Right cardiac atrium (tissue), 5 donors: ENCODE measurements at places on chromosomes 2 and 18. TPM values are rescaled to one million over a fixed set of nuclear protein-coding genes. Genes with fewer than 3 reads are reported as not detected.

GRCh38 chr2:240292035-240292574 is 143.4 kb upstream of the GPC1 start:
- no peak for DNase-seq

- no peak for DNase-seq
Measured at GRCh38 chr2:233089851-233090250, 29.7 kb downstream of the INPP5D start.

- DNase-seq = no peak
Measured at GRCh38 chr2:101706819-101707177, 9.3 kb downstream of the MAP4K4 start.

DNA sequence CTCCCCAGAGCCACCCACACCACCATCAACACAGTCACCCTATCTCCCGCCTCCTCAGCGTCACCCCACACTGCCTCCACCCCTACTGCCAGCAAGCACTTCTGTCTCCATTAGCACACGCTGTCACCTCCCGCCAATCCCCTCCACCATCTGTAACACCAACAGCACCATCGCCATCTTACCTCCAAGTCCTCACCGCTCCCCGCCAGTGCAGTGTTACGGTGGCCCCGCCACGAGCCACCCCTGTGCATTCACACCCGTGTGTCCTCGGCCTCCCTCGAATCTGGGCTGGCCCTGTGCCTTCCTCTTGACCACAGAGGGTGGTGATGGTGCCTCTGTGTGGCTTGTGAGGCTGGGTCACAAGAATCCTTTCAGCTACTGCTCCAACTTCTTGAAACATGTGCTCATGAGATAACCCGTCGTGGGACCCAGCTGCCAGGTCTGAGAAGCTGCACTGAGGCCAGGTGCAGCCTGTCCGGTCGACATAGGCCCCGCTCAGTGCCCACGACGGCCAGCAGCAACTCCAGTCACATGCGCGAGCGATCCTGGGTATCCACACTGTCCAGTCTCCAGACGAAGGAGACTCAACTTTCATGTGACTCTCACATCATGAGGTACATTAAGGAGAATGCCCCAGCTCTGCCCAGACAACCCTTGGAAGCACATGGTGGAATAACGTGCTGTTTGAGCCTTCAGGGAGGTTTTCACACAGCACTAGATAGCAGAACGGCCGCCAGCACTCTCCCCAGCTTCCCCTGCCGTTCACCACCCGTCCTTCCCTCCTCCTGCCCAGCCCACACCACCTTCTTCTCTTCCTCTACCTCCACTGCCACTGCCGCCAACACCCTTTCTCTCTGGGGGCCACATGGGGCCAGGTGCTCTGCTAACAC is 72.6 kb upstream of the ASB18 start:
- no peak for DNase-seq

DNA sequence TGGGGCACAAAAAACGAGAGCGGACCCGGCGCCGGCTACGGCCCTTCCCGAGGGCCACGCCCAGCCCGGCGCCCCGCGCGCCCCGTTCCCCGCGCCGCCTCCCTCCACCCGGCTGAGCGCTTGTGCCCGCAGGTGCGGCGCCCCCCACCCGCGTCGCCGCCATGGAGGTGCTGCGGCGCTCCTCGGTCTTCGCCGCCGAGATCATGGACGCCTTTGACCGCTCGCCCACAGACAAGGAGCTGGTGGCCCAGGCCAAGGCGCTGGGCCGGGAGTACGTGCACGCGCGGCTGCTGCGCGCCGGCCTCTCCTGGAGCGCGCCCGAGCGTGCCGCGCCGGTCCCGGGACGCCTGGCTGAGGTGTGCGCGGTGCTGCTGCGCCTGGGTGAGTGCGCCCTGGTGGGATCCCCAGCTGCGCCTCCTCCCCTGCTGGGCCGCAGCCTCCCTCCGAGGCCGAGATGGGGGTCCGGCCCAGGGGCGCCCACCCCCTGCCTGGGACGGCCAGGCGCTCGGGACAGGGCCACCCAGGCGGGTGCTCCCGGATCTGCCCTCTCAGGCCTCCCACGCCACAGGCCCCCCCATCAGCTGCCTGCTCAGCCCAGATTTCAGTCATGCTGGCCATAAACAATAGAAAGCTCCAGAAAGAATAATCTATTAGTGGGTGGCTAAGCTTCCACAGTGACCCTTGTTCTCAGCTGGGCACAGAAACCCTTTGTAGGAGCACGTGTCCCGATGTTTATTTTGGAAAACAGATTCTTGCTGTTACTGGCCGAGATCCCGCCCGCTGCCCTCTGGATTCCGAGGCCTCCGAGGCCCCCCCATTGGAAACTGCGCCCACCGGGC is 997 bp downstream of the BOK start:
- peak; percentile 69 for DNase-seq

- DNase-seq = peak; percentile 70
Measured at GRCh38 chr2:88199912-88200682, 30.0 kb downstream of the THNSL2 start.

DNA sequence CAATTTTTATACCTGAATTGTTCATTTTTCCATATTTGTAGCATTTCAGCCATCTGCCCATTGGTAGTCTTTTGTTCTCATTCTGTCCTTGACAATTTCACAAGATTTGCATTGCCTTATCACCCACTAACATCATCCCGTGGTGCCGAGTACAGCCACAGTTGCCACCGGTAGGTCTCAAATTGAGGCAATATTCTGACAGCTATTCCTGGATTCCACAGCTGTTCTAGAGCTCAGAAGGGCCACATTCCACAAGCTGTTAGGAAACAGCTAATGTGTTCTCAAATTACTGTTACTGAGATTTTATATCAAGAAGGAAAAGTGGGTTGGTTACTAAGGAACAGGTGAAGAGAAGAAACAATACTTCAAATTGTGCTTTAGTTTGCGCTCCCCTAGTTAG is 178.8 kb downstream of the RPRM start:
- DNase-seq = no peak

DNA sequence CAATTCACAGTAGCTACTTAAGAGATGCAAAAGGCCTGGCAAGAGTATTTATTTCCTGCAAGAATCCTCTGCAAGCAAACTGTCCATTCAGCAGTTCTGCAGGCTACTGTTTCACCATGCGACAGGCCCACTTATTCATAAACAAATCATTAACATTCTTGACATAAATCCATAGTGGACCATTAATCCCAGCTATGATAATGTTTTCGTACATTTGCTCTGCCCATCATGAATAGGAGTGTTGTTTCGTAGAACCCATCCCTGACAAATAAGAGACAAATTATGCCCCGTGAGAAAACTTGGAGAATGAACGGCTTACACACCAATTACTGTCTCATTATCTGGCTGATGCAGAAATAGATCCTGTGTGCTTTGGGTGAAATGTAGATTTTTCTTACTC is 65.4 kb downstream of the PID1 start:
- DNase-seq = no peak

DNA sequence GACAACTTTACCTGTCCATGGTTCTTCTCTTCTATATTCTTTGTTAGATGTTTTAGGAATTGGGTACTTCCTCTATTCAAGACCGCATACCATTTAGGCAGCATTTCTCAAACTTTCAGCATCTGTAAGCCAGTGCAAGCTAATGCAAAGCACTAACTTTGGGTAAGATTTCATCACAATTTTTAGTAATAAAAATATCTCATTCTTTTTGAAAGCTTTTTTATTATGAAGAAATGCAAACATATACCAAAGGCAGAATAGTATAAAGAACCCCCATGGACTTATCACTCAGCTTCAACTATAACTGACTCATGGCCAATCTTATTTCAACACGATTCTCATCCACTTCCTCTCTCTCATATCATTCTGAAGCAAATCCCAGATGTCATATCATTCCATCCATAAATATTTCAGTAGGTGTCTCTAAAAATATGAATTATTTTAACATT is 32.9 kb downstream of the INO80C start:
- DNase-seq = no peak

DNA sequence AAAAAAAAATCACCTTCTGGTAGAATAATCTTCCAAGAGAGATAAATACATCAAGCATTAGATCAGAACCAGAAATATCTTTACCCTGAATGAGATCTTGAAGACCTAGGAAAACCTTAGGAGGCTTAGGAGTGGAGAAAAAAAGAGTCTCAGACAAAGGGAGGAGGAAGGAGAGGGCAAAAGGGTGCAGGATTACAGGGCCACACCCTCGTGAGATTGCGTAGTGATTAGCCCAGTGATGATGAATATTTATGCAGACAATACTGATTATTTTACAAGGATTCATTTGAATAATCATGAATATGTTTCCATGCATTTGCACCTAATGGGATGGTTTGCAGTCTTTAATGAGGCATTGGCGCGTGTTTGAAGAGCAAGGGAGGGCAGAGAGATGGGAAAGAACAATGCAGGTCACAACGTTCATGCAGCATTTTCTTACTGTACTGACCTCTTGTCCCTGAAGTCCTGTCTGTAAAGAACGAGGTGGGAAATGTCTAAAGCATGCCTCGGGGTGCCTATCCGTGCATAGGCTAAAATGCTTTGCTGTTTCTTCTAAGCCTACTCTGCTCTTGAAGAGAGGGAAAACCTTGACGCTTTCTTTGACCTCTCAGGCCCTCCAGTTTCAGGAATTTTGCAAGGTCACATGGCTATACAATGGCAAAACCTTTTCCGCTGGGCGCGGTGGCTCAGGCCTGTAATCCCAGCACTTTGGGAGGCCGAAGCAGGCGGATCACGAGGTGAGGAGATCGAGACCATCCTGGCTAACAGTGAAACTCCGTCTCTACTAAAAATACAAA is 18.6 kb upstream of the ZNF532 start:
- DNase-seq = no peak

GRCh38 chr18:61606759-61607158 is 273.5 kb downstream of the CDH20 start:
- peak; percentile 83 for DNase-seq

- DNase-seq = no peak
Measured at GRCh38 chr18:24244698-24245097, 105.8 kb downstream of the CABYR start.

DNA sequence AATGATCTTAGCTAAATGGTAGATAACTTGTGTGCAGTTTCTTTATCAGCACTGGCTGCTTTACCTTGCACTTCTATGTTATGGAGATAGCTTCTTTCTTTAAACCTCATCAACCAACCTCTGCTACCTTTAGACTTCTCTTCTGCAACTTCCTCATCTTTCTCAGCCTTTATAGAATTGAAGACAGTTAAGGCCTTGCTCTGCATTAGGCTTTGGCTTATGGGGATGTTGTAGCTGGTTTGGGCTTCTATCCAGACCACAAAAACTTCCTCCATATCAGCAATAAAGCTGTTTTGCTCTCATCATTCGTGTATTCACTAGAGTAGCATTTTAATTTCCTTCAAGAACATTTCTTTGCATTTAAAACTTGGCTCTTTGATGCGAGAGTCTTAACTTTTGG is 123.7 kb downstream of the PIK3C3 start:
- DNase-seq = no peak

DNA sequence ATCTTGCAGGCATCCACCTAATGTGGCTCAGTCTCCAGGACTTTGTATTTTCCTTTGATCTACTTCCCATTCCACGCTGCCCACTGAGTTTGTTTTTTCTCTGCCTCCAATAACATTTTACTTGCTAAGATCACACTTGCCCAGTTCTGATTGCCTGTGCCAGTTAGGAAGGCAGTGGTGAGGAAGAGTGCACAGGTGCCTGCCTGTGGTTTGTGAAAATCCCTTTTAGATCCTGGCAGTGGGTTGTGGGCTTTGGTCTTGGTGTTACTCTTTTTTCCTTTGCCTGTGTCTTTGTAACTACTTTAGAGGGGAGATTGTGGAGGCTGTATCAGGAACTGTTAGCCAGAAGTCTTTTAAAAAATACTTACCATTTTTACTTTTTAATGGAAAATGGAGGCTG is 36.9 kb upstream of the KCNG2 start:
- no peak for DNase-seq

- DNase-seq = no peak
Measured at GRCh38 chr2:182672466-182673165, 43.4 kb upstream of the DNAJC10 start.

- no peak for DNase-seq
Measured at GRCh38 chr2:111091811-111092211, 28.9 kb upstream of the BCL2L11 start.

GRCh38 chr2:40287195-40287594 is 164.7 kb downstream of the SLC8A1 start:
- no peak for DNase-seq

DNA sequence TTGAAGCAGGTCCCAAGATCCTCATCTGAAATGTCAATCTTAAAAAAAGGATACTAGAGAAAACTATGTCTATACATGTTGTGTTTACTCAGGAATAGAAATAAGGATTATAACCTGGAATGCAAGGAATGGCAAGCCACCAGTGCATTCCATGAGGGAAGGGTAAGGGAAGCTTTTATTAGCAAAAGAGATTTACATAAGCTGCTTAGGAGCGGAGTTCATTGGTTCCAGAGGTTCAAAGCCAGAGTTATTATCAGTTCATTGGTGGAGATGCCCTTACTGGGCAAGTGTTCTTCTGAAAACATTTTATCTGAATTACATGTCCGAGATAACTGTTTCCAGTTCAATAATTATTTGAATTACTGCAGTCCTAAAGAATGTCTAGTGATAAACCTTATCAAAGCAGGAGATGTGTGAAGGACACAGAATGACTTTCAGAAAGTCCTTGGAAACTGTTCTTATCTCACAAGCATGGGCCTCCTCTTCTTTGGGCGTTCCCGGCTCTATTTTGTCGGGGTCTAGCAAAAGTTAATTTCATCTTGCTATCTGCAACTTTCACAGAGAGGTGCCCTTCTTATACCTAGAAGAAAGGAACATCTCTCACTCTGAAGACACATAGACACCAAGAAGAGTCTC is 23.5 kb downstream of the COMMD1 start:
- DNase-seq = no peak

- DNase-seq = peak; percentile 62
Measured at GRCh38 chr2:188629753-188630527, 338.3 kb downstream of the GULP1 start.

GRCh38 chr2:48870503-48870902 is 115.0 kb upstream of the LHCGR start:
- no peak for DNase-seq

- DNase-seq = no peak
Measured at GRCh38 chr2:18178736-18179349, 300.4 kb downstream of the KCNS3 start.

- peak; percentile 32 for DNase-seq
Measured at GRCh38 chr2:854460-854859, 96.2 kb upstream of the SNTG2 start.

DNA sequence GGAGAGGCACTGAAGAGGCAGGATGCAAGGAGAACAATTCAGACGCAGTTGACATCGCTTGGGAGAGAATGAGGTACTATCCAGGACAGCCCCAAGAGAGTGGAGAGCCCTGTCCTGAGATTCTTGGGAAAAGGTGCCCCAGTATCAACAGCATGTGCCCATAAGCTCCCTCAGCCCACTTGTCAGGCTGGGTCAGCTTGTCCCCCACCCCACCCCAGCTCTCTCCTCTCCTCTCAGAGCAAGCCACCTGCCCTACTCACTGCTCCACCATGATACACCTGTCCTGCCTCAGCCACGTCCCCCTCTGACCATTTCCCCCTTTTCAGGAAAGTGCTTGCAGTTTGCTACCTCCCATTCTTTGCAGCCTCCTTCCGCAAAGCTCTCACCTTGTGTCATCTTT is 111.8 kb downstream of the XRCC5 start:
- no peak for DNase-seq

REG1B gene
- total RNA-seq = not detected

TNS1 gene
- 513 TPM for total RNA-seq

TMEM163 gene
- 3.3 TPM for total RNA-seq

NR4A2 gene
- 3.2 TPM for total RNA-seq

ANXA4 gene
- total RNA-seq = 40.6 TPM

TRIM43 gene
- total RNA-seq = not detected

KLHL41 gene
- 165 TPM for total RNA-seq

CFAP65 gene
- not detected for total RNA-seq
